ENCODE measurements at places on chromosomes 5 and 9. TPM values are rescaled to one million over a fixed set of nuclear protein-coding genes. Genes with fewer than 3 reads are reported as not detected.

Gene PCDHGB7
- total RNA-seq: 8.3 TPM

Gene ACTBL2
- 0.89 TPM for total RNA-seq

Gene SMIM33
- not detected for total RNA-seq

Gene POU5F2
- total RNA-seq: 1.2 TPM

Gene OMD
- not detected for total RNA-seq

Gene OBP2B
- total RNA-seq: not detected

Gene SOX30
- total RNA-seq: not detected

Gene C9
- total RNA-seq: 0.46 TPM

Gene LIFR
- 79.9 TPM for total RNA-seq

Gene LCN15
- total RNA-seq: not detected

Gene DMXL1
- 45.0 TPM for total RNA-seq

Gene MORN5
- not detected for total RNA-seq

Gene CORO2A
- total RNA-seq: 0.30 TPM

Gene RASGRF2
- total RNA-seq: 5.1 TPM

Gene DCAF10
- total RNA-seq: 20.8 TPM

Gene PPIC
- total RNA-seq: 70.4 TPM

Gene C5
- total RNA-seq: 1.5 TPM

Gene FABP6
- not detected for total RNA-seq

Gene LRRC14B
- total RNA-seq: not detected

Gene C9orf50
- total RNA-seq: not detected

Gene RNF20
- 34.6 TPM for total RNA-seq

Gene IFNA13
- not detected for total RNA-seq

Gene STOML2
- 109 TPM for total RNA-seq

Gene OGN
- 0.59 TPM for total RNA-seq

Gene ORM1
- not detected for total RNA-seq

Gene CDC20B
- not detected for total RNA-seq

Gene LCN12
- 0.51 TPM for total RNA-seq

Gene MARCOL
- total RNA-seq: not detected

Gene TTF1
- total RNA-seq: 11.0 TPM

Gene SPINK13
- total RNA-seq: not detected

Gene DRD1
- not detected for total RNA-seq

Gene OR2S2
- not detected for total RNA-seq

Gene FAM53C
- 20.2 TPM for total RNA-seq

Gene GGTA1
- not detected for total RNA-seq

Gene CCDC152
- total RNA-seq: 0.30 TPM

Gene UIMC1
- total RNA-seq: 30.9 TPM

Gene ANKRD55
- total RNA-seq: under 0.01 TPM

Gene SLC34A1
- not detected for total RNA-seq

Gene INSL6
- total RNA-seq: not detected

Gene GAS1
- 12.1 TPM for total RNA-seq

Gene CSF2
- 1.2 TPM for total RNA-seq

Gene KIF20A
- total RNA-seq: 3.9 TPM

Gene SH3TC2
- total RNA-seq: 1.2 TPM

All from smooth muscle cell of the umbilical artery (primary cell).